ENCODE measurements at places on chromosomes 16 and 17.
A peak's percentile ranks its signal among the peaks of the same experiment; 100 is the strongest.

GRCh38 chr17:7292194-7292593 is 2.2 kb downstream of the YBX2 start:
- no peak for DNase-seq

- DNase-seq: peak; percentile 91
Measured at GRCh38 chr16:14302031-14302398, 230.9 kb downstream of the MRTFB start.

DNA sequence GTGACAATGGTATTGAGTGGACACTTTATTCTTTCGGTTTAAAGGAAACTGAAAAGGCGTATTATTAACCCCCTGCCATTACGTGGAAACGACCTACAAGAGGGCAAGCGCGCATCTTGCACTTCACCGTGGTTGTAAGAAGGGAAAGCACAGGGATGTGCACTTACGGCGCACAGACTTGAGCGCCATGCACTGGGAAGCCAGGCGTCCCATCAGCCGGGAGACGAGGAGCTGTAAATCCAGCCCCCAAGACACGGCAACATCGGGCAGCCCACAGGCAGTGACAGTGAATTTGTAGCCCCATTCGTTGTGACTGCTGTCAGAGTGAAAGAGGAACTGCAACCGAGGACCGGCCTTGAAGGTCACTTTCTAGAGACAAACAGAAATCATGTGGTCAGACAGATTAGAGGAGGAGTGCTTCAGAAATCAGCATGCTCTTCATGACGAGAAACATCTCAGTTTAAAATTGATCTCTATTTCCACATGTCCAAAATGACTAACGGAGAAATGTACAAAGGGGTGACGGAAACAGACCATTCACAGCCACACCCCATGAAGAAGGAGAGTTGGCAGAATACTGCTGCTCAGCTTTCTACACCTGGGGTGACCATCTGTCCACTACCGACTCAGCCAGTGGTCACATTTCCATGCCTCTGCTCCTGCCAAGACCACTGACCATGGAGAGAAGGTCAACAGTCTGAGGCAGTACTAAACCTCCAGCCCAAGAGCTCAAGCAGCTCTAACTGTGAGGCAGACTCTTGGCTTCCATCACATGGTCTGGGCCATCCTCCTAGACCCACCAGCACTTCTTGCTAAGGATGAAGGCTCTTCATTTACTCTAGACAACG is 68.6 kb downstream of the ZZEF1 start:
- DNase-seq: peak; percentile 89

GRCh38 chr16:11181242-11181898 is 74.6 kb downstream of the SOCS1 start:
- no peak for DNase-seq

DNA sequence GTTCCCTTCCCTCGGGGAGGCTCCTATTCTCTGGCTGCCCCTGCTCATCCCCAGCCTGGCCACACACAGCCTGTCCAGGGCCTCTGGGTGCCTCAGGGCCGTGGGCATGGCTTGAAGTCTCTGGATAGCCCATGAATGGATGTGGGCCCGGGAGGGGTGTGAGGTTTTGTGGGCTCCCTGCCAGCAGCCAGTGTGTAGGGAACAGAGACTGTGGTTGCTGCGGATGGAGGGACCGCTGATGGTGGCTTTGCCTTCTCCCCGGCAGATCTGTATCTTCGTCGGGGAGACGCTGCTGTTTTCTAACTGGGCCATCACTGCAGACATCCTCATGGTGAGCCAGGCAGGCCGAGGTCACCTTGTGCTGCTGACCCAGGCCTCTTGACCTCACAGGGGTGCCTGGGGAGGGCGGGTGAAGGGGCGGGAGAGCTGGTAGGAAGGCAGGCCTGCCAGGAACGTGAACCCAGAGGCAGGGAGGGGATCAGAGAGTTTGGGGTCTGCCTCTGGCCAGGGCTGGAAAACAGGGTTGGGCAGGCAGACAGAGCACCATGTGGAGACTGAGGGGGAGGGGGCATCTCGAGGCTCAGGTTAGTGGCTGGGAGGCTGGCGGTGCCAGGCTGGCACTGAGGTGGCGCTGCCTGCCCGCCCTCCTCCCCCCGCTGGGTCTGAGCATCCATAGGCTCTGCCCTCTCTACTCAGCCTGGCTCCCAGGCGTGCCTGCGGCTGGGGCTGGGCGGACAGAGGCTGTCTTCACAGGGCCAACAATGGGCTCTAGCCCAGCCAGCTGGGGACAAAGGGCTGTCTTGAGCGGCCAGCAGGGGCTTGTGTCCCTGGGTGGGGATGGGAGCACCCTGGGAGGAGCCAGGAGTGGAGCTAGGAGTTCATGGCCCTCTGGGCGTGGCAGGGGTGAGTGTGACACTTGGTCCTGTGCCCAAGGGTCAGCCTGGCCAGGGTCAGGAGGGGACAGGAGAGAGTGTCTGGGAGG is 21.4 kb downstream of the MYBBP1A start:
- DNase-seq: no peak

DNA sequence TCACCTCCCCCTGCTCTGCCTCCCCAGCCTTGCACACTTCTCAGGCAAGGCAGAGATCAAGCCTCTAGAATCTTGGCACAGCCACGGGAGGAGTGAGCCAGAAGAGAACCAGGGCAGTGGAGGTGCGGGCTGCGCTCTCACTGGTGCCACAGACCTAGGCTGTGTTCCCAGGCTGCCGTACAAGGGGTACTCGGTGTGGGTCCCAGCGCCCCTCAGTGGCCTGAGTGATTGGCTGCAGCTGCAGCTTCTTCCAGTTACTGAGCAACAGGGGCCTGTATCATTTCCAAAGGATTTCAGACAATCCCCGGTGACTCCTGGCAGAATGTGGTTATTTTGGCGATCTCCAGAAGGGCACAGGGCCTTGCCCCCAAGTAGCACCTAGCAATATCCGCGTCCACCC is 1852.1 kb downstream of the TP53TG3F start:
- no peak for DNase-seq

- DNase-seq: no peak
Measured at GRCh38 chr16:75820672-75821071, 94.4 kb upstream of the CPHXL start.

DNA sequence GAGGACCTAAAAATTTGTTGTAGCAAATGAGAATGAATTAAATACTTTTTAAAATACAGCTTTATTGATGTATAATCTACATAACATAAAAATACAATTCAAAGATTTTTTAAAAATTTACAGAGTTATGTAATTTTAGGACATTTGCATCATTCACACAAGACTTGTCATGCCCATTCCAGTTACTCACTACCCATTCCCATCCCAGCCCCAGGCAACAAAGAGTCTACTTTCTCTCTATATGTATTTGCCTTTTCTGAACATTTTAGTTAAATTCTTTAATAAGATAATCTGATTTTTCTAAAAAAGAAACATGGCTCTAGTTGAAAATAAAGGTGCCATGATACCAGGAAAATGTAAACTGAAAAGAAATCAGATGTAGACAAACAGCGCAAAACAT is 354.2 kb downstream of the PMP22 start:
- DNase-seq: no peak

DNA sequence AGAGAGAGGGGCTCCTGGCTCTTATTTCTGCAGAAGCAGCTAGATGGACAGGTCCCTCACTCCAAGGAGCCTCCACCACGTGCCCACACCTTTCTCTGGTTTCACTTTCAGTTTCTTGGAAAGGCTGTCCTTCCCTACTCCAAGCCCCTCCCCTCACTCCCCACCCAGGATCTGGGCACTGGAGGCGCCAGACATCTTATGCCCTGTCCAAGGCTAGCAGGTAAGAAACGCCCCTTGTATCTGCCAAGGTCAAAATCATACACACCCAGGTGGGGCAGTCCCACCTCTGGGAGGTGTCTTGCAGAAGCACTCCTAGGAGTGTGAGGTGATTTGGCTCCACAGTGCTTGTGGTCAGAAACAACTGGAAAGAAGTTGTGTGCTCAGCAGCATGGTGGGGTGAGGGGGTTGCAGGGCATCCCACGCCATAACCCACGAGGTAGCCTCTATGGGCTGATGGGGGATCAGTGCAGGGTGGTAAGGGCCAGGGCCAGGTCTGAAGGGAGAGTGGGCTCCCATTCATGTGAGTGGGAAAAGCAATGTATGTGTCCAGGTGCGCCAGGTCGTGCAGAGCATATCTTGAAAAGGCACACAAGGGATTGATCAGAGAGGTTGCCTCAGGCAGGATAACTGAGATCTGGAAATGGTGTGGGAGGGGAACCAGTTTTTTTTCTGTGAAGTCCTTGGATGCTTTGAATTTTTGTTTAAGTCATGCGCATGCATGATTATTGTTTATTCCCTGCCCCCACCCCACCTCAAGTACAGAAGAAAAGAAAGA is 31.8 kb upstream of the PRM1 start:
- DNase-seq: no peak

- no peak for DNase-seq
Measured at GRCh38 chr17:63262751-63263476, 183.2 kb downstream of the CYB561 start.

DNA sequence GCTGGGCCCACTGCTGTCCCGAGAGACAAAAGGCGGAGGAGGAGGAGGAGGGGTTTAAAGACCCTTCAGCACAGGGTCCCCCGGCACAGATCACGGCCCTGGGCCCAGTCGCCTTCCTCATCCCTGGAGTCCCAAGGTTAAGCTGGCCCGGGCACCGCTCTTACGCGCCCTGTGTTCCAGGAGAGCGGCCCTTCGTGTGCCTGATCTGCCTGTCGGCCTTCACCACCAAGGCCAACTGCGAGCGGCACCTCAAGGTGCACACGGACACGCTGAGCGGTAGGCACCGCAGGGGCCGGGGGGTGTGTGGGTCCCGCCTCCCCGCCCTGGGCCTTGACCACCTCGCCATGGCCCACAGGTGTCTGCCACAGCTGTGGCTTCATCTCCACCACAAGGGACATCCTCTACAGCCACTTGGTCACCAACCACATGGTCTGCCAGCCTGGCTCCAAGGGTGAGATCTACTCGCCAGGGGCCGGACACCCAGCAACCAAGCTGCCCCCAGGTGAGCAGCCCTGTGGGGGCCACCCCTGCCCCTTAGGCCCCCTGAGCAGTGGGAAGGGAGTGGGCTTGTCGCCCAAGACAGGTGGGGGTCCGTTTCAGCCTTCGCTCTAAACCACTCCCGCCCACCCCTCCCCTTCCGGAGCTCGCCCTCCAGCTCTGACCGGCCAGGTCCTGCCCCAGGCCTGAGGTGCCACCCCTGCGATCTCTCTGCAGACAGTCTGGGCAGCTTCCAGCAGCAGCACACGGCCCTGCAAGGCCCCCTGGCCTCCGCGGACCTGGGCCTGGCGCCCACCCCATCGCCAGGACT is 37.6 kb upstream of the ZC3H18 start:
- no peak for DNase-seq

DNA sequence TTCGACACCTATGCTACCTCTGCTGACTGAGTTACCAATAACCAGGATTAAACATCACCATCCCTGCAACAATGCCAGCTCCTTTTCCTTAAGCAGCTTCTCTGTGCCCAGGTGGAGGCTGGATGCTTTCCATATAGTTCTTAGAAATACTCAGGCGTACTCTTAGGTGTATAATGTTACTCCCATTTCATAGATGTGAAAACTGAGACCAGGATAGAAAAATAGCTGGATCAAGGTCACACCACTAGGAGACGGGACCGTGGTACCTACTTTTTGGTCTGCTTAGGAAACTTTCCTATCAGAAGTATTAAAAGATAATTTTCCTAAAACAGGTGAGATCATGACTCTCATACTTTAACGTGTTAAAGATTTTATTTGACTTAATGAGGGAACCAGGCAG is 141.7 kb upstream of the RPL38 start:
- no peak for DNase-seq

Measured in GM13976 (cell line).